Left kidney (tissue), 8 donors: ENCODE measurements at places on chromosomes 2 and 18. TPM values are rescaled to one million over a fixed set of nuclear protein-coding genes. Genes with fewer than 3 reads are reported as not detected.

Gene APOB
- polyA plus RNA-seq = 5.3 TPM

Gene RSAD2
- polyA plus RNA-seq = 5.3 TPM

Gene XPO1
- polyA plus RNA-seq = 322 TPM

Gene CHRNA1
- 3.7 TPM for polyA plus RNA-seq

Gene SMYD1
- not detected for polyA plus RNA-seq

Gene COL3A1
- 914 TPM for polyA plus RNA-seq

Gene ARHGEF33
- polyA plus RNA-seq = 3.4 TPM

Gene DCAF17
- polyA plus RNA-seq = 36.4 TPM

Gene ARHGAP25
- polyA plus RNA-seq = 6.8 TPM

Gene FHOD3
- 42.4 TPM for polyA plus RNA-seq

Gene COL4A4
- polyA plus RNA-seq = 48.6 TPM

Gene SCYGR4
- not detected for polyA plus RNA-seq

Gene EGR4
- polyA plus RNA-seq = not detected

Gene ALK
- 0.55 TPM for polyA plus RNA-seq

GRCh38 chr2:14306268-14306861, 326.2 kb upstream of the LRATD1 start:
- no peak for DNase-seq

- DNase-seq = no peak
Measured at GRCh38 chr2:216074794-216075193, 6.8 kb downstream of the PECR start.

- no peak for DNase-seq
Measured at GRCh38 chr2:206728277-206729199, 10.3 kb upstream of the DYTN start.

DNA sequence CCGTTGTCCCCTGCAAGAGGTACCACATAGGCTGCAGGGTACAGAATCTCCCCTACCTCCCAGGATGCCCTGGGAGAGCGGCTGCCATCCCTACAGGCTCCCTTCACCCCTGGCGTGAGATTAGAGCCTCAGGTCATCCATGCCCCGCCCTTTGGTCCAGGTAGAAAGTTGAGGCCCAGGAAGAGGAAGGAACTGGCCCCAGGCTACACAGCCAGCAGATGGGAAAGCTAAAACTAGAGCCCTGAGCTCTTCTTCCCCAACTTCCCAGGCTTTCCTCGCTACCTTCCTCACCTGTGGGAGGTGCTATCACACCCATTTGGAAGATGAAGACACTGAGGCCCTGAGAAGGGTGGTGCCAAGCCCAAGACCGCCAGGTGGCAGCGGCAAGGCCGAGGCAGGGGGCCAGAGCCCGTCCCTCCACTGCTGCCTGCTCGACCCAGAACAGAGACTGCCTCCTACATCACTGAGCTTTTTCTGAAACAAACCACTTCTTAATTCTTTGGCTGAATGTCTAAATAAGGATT, 25.8 kb downstream of the CIB4 start:
- no peak for DNase-seq

DNA sequence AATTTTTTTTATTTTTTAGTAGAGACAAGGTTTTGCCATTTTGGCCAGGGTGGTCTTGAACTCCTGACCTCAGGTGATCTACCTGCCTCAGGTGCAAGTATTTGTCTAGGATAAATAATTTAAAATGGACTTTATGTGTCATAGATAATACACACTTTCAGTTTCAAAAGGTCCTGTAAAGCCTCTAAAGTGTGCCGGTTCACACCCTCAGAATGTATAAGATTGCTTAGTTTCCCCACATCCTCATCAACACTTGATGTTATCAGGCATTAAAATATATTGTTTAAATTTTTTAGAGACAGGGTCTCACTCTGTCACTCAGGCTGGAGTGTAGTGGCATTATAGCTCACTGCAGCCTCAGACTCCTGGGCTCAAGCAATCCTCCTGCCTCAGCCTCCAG, 170.5 kb downstream of the ANKRD44 start:
- DNase-seq = no peak

GRCh38 chr2:96114903-96115581, 1.3 kb downstream of the ADRA2B start:
- no peak for DNase-seq

DNA sequence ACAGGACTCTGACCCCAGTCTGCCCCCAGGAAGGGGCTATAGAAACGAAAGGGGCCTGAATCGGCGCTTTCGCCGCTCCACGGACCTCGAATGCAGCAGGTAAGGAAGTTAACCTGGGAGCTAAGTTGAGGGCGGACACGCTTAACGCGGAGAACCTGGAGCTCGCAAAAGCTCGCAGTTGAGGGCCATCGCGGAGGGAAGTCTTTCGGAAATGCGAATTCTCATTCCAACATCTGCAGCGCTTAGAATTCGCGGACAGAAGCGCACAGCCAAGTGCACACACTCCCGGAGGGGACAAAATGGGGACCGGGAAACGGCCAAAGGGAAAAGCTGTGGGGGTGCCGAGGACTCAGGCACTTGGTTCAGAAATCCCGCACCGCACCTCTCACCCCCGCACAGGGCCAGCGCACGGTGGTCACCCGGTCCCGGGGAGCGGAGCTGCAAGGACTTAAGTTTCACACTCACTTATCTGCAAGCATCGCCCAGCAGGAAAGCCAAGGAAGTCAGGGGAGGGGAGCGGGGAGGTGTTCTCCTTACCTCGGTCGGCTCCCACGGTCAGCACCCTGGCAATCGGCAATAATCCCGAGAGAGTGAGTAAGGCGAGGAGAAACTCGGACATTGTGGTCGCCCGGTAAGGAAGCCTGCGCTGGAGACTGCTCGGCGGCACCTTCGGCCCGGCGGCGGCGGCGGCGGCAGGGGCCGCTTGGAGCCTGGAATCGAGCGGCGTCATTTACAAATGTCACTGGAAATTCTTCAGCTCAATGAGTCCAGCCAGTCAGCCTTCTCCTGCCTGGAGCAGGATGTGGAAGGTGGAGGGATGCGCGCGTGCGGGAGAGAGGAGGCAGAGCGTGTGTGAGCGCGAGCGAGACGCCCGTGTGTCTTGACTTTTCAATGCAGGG, 456 bp downstream of the LRP1B start:
- peak; percentile 84 for DNase-seq

DNA sequence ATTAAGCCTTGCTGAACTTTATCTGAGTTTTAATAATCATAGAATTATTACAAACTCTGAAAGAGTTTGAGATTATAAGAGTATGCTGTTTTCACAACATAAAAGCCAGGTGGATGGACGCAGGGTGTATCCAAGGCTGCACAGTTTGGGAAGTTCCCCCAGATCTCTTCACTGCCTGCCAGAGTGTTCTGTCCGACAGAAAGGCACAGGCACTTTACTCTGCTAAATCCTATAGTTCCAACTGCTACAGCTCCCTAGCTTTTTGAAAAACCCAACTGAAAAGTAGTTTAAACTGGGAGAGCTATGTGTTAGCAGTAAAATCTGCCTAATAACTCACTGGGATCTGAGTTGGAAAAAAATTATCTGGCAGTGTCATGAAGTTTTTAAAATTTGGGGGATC, 38.0 kb downstream of the MFSD6 start:
- DNase-seq = no peak

GRCh38 chr2:85248773-85249509, 78.8 kb downstream of the TGOLN2 start:
- DNase-seq = no peak

DNA sequence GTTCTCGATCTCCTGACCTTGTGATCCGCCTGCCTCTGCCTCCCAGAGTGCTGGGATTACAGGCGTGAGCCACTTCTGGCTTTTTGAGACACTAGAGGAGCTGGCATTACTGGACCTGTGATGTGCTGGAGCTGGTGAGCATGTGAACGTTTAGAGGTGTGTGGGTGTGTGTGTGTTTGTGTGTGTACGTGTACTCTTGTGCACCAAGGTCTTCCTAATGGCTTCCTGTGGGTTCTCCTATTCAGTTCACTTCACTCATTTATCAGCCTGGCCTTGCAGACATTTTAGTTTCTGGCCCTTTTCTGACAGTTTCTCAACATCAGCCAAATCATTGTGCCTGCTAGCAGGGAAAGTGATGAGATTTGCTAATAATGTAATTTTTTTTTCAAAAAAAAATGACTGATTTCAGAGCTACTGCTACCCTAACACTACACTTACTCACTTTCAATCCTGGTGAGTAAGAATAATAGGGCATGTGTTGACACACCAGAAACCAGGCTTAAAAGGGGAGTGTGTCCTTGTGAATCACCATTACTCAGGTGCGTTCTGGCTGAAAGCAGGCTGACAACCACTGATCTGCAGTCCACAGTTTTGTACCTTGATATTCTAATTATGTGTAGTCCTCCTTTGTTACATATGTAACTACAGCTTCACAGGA, 41.0 kb upstream of the ACTR3 start:
- no peak for DNase-seq

GRCh38 chr18:6561862-6562291, 147.2 kb upstream of the L3MBTL4 start:
- DNase-seq = peak; percentile 31

DNA sequence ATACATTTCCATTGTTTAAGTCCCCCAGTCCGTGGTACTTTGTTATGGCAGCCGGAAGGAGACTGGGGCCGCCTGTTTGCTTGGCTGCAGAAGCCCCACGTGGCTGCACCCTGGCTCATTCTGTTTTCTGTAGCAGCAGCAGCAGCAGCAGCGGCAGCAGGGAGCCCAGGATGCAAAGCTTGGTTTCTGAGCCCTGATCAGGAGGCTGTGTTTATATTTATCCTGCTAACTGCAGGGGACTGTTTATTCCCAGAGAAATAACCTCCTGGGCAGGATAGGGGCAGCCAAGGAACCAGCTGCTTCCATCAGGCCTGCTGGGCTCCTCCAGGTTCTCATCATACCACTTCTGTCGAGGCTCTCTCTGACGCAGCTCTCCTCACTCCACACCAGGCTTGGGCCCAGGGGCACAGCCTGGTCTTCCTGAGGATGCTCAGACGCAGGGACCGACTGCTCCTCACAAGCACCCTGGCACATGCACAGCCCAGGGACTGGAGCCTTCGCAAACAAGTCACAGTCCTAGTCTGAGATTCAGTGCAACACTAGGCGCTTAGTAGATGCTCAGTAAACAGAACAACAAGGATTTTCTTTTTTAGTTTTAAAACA, 139.0 kb downstream of the MSH2 start:
- no peak for DNase-seq

- no peak for DNase-seq
Measured at GRCh38 chr18:50199921-50200320, 5.0 kb upstream of the MYO5B start.

- DNase-seq = no peak
Measured at GRCh38 chr18:3383381-3383915, 66.5 kb upstream of the TGIF1 start.

DNA sequence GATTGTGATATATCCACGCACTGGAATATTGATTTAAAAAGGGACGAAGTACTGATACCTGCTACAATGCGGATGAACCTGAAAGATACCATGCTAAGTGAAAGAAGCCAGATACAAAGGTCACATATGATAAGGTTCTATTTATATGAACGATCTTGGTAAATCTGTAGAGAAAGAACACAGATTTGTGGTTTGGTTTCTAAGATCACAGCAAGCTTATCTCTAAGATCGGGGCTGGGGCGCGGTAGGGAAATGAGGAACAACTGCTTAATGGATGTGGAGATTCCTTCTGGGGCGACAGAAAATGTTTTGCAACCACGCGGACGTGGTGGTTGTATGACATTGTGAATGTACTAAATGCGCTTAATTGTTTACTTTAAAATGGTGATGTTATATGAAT, 60.1 kb downstream of the NEDD4L start:
- no peak for DNase-seq

- DNase-seq = no peak
Measured at GRCh38 chr18:34773378-34773777, 63.3 kb downstream of the DTNA start.
